ENCODE measurements at places on chromosomes 5 and 9.

- no peak for DNase-seq
Observed at GRCh38 chr9:89760123-89760522, 155.3 kb downstream of the GADD45G start.

- no peak for DNase-seq
Observed at GRCh38 chr5:136054142-136055019, 25.6 kb downstream of the TGFBI start.

GRCh38 chr9:128835246-128836210 lies 5.9 kb upstream of the SPOUT1 start:
- DNase-seq = no peak

DNA sequence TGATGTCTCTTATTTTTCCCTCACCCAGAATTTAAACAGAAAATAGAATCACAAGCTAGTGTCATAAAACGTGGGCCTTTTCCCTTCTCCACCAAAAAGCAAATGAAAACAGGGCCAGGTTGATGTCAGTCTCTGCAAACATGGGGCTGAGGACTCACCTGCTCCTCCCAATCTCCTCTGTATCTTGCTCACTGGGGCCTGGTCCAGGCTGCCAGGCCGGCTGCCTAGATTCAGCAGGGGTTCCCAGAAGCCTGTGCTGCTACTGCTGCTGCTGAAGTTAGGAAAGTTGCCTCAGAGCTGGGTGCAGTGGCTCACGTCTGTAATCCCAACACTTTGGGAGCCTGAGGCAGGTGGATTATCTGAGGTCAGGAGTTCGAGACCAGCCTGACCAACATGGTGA lies 84.3 kb downstream of the PCDH1 start:
- no peak for DNase-seq

GRCh38 chr9:136110082-136111061 lies 8.3 kb downstream of the TMEM250 start:
- no peak for DNase-seq

- no peak for DNase-seq
Observed at GRCh38 chr5:93654676-93655075, 71.7 kb downstream of the NR2F1 start.

GRCh38 chr5:176847726-176848290 lies 37.4 kb downstream of the UNC5A start:
- no peak for DNase-seq

DNA sequence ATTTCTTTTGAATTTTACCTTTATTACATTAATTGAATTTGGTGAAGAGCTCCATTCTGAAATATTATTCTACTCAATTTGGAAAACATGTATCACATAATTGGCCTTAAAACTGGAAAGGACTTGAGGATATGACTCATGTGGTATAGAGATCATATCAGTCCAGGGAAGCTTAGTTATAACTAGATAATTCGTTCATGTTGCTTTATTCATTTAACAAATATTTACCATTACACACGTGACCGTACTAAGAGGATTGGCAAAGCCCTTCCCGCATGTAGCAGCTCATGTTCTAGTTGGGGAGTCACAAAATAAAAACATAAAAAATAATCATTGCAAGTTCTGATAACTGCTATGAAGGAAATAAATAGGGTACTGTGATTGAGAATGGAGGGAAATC lies 1816.5 kb downstream of the MAT2B start:
- no peak for DNase-seq

GRCh38 chr5:157221959-157222358 lies 41.3 kb downstream of the ITK start:
- DNase-seq = no peak

- no peak for DNase-seq
Observed at GRCh38 chr5:129367883-129368282, 92.2 kb upstream of the ADAMTS19 start.

DNA sequence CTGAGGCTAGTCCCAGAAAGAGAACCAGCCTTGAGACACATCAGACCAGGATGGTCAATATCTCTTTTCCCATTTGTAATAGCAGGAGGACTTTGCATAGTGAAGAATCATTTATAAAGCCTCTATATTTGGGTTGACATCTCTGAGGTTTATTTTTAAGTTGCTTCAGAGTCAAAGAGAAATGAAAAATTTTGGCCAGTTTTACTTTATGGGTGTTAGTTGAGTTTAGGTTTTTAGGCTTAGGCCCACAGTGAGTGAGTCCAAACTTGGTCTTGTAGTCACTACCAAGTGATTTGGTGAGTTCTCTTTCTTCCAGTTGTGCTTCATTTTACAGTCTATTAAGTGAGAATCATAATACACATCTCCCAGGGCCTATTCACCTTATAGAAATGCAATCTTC lies 5.3 kb upstream of the MEF2C start:
- no peak for DNase-seq

- no peak for DNase-seq
Observed at GRCh38 chr5:67515020-67515689, 318.6 kb upstream of the CD180 start.

GRCh38 chr9:78671785-78672184 lies 374.9 kb downstream of the PSAT1 start:
- no peak for DNase-seq

DNA sequence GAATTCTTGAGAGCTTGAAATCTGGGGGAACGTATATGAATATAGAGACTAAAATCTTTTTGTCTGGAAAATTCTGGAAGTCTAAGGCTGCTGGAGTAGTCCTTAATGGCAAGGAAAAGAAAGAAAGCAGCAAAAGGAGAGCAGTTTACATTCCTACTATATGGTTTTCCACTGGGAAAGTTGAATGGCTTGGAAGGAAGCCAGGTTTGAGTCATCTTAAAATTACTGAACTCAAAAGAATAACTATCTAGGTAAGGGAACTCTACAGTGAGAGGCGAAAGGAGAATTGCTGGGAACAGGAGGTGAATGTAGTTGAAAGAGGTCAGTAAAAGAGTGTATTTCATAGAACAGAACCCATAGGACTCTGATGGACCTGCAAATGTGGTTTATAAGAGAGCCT lies 258.1 kb upstream of the EDIL3 start:
- no peak for DNase-seq

DNA sequence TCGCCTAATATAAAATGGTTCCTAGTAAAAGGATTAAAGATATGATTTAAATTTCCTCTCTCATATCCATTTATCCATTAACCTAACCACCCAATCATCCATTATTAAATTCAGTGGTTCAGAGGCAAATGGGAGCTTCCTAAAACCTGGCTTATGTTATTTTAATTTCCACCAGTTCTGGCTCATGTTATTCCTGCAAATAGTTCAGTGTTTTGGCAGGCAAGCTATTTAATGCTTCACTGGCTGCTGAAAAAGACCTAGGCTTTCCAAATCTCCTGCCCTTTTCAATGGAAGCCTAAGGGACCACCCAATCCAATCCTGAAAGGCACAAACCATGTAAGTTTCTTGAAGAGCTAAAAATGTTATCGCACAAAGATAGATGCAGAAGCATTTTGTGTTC lies 52.3 kb downstream of the POC5 start:
- no peak for DNase-seq

DNA sequence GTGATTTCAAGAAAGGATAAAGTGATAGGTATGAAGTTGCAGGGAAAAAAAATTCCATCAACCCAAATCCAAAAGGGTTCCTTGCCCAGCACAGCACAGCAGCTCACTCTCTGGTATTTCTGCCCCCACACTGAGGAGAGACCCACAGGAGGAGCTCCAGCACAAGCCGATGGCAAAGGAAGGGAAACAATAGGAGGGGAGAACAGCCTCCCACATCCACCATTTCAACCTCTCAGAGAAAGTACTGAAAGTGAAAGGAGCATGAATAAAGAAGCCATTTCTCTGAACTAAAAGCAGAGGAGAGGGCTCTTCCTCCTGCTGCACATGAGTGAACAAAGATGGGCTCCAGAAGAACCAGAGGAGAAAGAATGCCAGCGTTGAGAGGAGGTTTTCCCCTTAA lies 54.9 kb upstream of the ZSWIM6 start:
- no peak for DNase-seq

DNA sequence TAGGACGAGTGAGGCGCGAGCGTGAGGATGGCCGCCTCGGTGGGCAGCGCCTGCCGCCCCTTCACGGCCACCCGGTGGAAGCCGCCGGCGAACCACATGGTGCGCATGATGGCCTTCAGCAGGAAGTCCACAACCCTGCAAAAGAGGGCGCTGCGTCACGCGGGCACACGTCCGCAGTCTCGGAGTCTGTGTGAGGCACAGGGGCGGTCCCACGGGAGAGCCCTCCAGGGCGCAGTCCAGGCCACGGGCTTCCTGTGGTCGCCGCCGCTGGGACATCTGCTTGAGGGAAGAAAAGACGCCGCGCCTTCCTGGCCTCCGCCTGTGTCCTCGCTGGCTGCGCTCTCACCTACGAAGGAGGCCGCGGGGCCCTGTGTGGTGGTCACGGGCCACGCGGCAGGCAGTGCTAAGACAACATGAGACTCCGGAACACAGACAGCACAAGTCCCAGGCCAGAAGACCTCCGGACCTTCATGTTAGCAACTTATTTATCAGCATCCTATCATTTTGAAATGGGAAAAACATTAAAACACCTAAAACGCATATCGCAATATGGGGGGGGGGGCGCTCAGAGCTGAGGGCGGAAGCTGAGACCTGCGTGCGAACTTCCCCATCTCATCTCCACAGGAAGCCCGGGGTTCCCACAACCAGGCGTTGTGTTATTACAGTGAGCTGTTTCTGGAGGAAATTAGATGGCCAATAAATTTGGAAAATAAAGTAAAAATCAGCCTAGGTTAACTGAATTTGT lies 28.8 kb downstream of the LPCAT1 start:
- no peak for DNase-seq

GRCh38 chr5:7805379-7805778 lies 45.6 kb downstream of the CFAP90 start:
- no peak for DNase-seq

DNA sequence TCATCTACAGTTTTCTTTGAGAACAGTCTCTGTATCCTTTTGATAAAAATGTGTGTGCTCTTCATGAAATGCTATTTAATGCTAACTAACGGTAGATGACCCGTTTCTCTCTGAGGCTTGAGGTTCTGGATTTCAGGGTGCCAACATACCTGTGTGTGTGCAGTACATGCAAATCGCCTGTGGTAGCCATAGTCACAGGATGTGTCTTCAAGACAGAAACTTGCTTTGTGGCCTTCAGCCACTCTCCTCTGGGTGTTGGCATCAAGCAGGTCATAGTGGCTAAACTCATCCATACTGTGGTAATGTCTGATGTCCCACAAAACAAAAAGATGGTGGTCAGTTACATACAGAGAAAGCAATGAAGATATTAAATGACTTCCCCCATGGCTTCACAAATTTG lies 4.2 kb downstream of the LOX start:
- no peak for DNase-seq

- no peak for DNase-seq
Observed at GRCh38 chr5:172223901-172224873, 30.2 kb downstream of the EFCAB9 start.

GRCh38 chr5:81717226-81717625 lies 33.7 kb downstream of the SSBP2 start:
- no peak for DNase-seq

DNA sequence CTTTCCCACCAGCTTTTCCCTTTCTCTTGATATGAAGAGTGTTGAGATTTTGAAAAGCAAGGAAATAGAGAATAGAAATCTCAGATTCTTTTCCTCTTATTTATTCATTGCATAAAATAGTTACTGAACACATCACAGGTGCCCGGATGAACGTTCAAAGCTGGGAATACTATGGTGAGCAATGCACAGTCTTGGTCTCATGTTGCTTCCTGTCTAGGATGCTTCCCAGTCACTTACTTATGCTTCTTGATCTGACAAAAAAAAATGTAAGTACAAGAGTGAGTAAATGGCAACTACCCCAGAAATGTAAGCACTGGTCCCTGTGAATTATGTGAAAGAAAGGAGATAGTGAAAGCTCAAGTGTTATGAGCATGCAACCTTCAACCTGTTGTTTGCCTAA lies 153.5 kb upstream of the S1PR3 start:
- DNase-seq = no peak

- DNase-seq = no peak
Observed at GRCh38 chr9:123542435-123543225, 186.6 kb downstream of the CRB2 start.

DNA sequence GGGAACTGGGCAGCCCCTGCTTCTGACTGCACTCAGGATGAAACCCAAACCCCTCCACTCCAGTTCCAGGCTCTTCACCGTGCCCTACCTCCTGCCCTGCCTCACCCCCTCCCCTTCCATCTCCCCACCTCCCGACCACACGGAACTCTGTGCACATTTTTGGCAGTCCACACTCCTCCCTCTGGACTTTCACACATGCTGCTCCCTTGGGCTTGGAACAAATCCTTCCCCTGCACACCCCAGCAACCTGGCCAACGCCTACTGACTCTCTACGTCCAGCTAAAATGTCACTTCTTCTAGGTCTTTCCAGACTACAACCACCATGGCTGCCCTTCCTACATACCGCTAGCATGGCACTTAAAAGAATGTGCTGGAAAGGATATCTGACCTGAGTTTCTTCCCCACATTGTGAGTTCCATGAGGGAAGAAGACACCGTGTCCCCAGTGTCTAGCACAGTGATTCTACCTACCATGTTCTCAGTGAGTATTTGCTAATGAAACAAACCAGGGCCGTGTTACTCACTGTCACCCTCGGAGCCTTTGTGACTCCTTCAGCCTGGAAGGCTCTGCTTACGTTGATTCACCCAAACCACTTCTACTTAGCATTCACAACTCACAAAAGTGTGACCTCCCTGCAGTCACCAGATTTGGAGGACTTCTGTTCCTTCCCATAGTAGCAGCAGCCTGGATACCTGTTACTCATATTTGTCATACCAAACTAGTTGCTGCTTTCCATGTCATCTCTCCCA lies 18.7 kb downstream of the RETREG1 start:
- no peak for DNase-seq

GRCh38 chr5:103259705-103260355 lies 1.3 kb downstream of the MACIR start:
- DNase-seq = no peak

DNA sequence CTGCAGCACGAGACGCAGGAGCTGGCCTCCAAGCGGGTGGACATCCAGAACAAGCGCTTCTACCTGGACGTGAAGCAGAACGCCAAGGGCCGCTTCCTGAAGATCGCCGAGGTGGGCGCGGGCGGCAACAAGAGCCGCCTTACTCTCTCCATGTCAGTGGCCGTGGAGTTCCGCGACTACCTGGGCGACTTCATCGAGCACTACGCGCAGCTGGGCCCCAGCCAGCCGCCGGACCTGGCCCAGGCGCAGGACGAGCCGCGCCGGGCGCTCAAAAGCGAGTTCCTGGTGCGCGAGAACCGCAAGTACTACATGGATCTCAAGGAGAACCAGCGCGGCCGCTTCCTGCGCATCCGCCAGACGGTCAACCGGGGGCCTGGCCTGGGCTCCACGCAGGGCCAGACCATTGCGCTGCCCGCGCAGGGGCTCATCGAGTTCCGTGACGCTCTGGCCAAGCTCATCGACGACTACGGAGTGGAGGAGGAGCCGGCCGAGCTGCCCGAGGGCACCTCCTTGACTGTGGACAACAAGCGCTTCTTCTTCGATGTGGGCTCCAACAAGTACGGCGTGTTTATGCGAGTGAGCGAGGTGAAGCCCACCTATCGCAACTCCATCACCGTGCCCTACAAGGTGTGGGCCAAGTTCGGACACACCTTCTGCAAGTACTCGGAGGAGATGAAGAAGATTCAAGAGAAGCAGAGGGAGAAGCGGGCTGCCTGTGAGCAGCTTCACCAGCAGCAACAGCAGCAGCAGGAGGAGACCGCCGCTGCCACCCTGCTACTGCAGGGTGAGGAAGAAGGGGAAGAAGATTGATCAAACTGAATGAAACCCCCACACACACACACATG lies 654 bp downstream of the PURA start:
- DNase-seq = no peak
